ENCODE measurements at places on chromosomes 1 and 21.

DNA sequence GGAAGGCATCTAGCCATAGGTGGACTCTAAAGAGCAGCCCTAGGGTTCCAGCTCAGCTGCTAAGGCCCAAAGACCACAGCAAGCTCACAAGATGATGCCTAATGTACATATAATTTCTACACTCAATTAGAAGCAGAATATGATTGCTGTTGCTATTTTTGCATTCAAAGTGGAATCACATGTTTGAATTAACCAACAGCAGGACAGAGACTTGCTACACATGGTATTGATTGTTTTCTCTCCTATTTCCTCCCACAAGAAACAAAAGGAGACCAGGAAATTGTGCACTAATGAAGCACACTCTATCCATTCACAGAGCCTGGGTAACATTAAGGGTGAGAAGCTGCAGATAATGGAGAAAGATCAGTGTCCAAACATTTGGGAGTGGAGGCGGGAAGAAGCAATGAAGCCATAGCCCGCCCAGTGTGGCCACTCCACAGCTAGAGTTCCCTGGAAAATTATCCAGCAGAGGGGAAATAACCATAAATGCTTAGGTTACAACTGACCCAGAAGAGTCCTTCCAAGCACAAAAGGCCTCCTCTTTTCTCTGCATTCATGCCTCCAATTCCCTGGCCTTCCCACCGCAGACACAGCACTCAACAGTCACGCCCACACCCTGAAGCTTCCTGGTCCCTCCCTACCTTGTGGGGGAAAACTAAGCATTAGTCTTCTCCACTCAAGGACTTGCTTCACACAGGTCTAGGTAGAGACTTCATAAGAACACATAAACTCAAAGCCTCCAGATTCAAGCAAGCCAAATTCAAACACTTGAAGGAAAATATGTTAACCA lies 7.5 kb downstream of the CNN3 start:
- no peak for DNase-seq

GRCh38 chr1:154911691-154912550 lies 24.6 kb downstream of the PMVK start:
- no peak for DNase-seq

GRCh38 chr1:40911105-40911504 lies 48.9 kb upstream of the CITED4 start:
- DNase-seq: no peak

- no peak for DNase-seq
Measured at GRCh38 chr21:46555678-46556077, 49.2 kb downstream of the S100B start.

DNA sequence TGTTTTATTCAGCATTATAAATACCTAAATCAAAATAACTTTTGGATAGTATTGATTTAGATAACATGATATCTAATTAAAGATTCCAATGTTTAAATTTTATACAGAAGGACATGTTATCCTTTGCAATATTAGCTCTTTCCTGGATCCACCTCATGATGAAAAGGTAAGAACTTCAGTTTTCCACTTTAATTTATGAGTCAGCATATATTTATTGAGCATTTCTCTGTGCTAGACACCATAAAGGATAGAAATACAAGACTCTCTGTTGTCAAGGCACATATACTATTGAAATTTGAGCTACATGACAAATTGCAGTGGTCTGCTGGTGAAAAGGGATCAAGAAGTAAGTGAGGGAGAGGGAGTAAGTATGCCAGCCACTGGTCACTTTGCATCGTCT lies 68.1 kb upstream of the EXO1 start:
- no peak for DNase-seq

DNA sequence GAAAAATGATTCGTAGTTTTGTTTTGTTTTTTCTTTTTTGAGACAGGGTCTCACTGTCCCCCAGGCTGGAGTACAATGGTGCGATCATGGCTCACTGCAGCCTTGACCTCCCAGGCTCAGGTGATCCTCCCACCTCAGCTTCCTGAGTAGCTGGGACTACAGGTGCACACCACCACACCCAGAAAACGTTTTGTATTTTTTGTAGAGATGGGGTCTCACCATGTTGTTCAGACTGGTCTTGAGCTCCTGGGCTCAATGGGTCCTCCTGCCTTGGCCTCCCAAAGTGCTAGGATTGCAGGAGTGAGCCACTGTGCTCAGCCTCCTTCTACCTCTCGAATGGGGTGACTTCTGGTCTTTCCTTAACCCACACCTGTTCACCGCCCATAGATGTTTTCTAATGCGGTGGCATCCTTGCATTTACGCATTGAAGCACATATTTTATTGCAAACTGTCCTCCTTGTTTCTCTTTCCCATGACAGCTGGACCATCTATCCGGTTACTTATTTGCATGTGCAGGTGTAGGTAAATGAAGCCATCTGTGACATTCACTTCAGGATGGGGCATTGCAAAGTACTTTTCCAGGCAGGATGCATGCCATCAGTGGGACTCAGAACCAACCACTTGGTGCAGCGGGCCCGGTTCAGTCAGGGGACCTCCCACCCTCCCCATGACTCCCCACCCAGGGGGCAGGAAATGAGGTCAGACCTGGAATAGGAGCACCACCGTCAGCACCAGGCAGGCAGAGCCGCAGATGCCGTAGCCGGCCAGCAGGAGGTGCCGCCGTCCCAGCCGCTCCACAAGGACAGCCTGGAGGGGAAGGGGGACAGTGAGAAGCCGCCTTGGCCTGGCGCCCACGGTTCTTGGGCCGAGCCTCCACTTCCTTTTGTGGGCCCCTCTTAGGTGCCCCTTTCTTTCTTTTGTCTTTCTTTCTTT lies 16.5 kb downstream of the SLC2A7 start:
- DNase-seq: peak; percentile 57

- no peak for DNase-seq
Measured at GRCh38 chr1:241460098-241460873, 59.3 kb downstream of the FH start.

- no peak for DNase-seq
Measured at GRCh38 chr1:54153535-54154439, 987 bp upstream of the CDCP2 start.

DNA sequence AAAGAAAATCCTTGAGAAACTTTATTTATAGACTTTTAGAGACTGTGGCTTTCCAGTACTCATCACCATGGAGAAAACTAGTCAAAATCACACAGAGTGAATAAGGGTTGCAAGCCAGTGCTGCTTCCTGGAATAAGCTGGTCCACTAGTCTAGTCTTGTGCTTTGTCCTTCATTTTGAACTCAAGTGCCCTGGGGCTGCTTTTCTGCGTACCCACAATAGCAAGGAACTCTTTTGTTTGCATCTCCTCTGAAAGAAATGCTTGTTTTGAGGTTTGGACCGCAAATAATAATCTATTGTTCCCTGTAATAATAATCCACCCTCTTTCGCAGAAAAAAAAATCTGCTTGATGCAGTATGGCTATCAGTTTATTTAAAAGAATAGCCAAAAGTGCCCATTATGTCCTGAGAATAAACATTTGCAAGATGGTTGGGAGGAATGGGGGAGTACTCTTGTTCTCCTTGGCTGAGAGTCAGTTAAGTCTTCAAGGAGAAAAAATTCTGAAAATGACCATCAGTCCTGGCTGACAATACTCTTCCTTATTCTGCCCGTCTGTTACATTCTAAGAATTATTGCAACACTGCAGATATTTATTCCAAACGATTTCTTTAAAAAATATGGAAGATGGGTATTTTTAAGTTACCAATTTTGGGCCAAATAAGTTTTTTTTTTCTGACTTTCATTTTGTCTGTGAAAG lies 41.9 kb downstream of the MPZL1 start:
- no peak for DNase-seq

DNA sequence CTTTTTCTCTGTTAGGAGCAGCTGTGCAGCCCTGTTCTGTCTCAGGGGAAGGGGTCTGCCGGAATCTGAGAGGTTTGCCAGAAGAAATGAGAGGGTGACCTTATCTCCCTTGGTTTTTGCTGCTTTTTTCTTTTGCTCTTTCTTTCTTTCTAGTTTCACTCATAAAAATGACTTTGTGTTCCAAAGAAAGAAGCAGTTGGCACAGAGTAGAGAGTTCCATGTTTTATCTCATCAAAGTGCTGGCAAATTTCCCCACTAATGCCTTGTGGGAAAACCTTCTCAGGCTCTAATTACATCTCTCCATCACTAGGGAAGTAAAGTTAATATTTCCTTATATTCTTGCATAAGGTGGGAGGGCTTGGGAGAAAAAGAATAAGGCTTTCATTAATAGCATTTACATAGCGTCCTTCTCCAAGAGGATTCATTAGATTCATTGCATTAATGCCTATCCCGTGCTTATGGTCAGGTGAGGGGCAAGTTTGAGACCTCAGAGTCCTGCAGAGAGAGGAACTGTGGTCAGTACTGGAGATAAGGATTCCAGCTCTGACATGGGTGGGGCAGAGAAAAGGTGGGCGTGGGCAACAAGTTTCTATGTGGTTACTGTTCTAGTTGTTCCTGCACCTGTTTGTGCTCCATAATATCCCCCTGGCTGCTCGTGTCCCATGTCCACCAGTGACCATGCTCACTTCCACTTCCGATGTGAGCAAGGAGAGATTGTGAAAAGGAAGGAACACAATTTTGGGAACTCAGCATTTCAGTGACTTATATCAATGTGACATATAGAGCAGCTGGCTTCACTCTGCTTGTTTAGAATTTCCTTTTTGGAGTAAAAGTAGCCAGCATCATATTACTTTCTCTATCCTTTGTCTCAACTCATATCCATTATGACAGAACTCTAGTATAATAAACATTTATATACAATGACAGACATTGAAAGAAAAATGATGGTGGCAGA lies 79.5 kb downstream of the DISC1 start:
- DNase-seq: no peak

DNA sequence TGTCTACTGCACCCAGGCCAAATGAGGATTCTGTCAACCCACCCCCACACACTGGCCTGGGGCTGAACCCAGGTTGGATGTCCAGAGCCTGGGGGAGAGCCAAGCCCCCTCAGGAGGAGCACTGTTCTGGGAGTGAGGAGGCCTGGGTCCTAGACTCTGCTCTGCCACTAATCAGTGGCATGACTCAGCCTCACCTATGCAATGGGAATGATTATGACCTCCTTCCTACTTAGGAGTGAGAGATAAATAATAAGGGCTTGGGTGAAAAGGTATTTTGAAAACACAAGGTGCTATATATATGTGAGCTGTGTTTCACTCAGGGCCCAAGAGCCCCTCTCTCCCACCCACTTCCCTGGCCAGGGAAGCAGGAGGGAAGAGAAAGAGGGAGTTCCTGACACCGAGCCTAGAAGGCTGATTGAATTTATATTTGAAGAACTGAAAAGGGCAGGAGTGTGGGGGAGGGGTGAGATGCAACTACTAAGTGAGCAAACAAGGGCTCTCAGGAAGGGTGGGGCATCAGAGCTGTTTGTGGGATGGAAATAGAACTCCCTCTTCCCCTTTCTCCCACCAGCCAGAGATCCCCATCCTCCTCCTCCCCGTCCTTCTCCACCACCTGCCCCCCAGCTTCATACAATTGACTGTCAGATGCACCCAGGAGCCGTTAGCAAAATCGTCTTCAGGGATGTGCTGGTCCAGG lies 8.2 kb downstream of the IGSF9 start:
- DNase-seq: peak; percentile 65

DNA sequence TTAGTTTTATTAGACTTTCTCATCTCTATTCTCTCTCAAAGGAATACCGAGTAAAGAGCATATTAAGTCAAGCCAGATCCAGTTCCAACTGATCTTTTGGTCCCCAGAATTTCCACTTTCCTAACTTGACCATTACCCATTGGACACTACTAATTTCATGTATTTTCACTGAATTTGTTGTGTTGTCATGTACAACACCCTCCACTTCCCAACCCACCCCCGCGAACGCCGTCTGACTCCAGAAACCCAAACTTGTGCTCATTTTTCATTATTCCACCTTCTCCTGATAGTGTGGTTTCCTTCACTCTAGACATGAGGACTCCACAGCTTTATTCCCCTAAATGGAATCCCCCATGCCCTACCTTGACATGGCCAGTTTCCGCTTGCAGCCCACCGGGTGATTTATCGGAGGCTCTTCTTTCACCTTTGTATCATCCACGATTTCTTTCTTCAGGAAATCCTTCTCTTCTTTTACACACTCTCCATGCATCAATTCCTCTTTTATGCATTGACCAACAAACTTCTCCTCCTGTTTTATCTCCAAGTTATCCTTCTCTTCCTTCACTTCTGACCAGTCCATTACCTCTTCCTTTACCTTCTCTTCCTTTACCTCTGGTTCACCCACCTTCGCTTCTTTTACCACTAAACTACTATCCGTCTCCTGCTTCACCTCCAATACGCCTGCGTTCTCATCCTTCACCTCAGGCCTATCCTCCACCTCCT lies 805 bp downstream of the ZNHIT6 start:
- peak; percentile 12 for DNase-seq

DNA sequence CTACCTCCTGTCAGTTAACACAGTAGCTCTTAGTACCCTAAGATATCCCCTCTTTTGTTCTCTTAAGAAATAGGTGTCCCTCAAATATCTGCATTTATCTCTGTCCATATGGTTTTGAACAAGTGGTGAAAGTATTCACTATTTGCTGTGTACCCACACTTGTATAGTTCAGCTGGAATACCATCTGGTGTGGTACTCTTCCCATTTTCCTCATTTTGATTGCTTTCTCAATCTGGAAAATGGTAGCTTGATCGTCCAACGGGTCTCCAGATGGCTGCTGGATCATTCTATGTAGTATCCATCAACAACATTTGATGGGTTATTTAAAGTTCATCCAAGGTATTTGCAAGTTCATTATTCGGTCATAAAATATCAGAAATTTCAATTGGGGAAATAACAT lies 100.3 kb upstream of the DPYD start:
- no peak for DNase-seq

DNA sequence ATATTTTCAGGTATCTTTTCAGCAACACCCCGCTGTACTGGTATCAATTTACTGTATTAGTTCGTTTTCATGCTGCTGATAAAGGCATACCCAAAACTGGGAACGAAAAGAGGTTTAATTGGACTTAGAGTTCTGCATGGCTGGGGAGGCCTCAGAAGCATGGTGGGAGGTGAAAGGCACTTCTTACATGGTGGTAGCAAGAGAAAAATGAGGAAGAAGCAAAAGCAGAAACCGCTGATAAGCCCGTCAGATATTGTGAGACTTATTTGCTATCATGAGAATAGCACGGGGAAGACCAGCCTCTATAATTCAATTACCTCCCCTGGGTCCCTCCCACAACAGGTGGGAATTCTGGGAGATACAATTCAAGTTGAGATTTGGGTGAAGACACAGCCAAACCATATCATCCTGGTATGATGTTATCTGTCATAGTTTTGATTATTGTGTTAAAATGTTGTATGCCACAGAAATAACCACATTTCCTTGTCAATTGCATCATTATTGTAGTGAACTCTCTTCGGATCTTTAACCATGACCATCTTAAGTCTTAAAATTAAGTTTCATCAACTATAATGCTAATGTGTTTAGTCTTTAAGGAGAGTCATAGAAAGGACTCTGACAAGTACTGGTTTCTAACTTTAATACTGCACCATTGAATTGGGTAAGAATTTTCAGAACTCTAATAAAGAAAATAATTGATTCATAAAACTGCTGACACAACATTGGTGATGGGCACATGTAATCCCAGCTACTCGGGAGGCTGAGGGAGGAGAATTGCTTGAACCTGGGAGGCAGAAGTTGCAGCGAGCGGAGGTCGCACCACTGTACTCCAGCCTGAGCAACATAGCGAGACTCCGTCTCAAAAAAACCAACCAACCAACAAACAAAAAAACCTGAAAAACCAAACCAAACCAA lies 58.2 kb downstream of the TBX19 start:
- DNase-seq: no peak
